ENCODE measurements at places on chromosomes 2 and 18. TPM values are rescaled to one million over a fixed set of nuclear protein-coding genes. Genes with fewer than 3 reads are reported as not detected.

The ACTG2 gene
- 0.16 TPM for total RNA-seq

The HOXD1 gene
- 0.20 TPM for total RNA-seq

The MSH2 gene
- total RNA-seq = 43.8 TPM

The DLX2 gene
- total RNA-seq = 0.99 TPM

The DNAJC5G gene
- not detected for total RNA-seq

The TFPI gene
- 56.0 TPM for total RNA-seq

The C2orf80 gene
- total RNA-seq = not detected

The MTLN gene
- 131 TPM for total RNA-seq

The KDM3A gene
- total RNA-seq = 39.9 TPM

The MAL gene
- not detected for total RNA-seq

The IL36A gene
- not detected for total RNA-seq

The LRRC30 gene
- not detected for total RNA-seq

The LINC00305 gene
- not detected for total RNA-seq

The IHH gene
- total RNA-seq = 0.21 TPM

The C2orf78 gene
- total RNA-seq = not detected
